ENCODE measurements at places on chromosomes 4 and X.

DNA sequence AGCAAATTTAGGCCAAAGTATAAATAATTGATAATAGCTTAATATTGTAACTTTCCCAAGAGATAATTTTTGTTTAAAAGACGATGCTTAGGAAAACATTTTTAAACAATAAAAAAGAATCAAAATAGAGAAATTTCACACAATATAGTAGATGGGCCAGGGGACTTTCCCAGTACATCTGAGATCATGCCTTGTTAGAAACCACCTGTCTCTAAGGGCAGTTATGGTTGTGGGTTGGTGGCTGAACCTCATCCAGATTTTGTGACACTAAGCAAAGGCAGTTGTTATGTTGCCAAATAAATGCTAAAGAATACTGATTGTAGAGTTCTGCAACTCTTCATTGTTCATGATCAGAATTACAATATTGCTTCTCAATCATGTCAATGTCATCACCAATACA is 270.6 kb downstream of the BANK1 start:
- DNase-seq = no peak

DNA sequence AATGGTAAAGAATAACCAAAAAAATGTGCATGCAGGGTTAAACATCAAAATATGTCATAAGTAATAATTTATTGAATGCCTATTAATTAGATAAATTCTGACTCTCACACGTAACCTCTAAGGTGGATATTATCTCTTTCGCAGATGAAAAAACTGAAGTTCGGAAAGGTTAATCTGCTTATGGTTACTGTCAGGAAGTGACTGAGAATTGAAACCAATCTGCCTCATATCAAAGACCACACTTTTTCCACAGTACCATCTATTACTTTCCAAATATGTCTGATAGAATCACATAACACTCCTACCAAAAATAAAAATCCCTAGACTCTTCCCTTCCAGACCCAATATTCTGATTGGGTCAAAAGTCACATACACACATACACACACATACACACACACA is 6.2 kb downstream of the CHIC2 start:
- DNase-seq = no peak

- no peak for DNase-seq
These were observed 67.3 kb downstream of the ADRA2C start for GRCh38 chr4:3833326-3833989.

DNA sequence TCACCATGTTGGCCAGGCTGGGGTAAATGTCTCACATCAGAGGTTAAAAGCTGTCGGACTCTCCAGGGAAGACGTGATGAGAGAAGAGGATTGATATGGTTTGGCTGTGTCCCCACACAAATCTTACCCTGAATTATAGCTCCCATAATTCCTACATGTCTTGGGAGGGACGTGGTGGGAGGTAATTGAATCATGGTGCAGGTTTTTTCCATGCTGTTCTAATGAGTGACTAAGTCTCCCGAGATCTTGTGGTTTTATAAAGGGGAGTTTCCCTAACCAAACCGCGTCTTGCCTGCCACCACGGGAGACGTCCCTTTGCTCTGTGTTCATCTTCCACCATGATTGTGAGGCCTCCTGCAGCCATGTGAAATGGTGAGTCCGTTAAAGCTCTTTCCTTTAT is 64.4 kb downstream of the ASMT start:
- DNase-seq = peak; percentile 13

GRCh38 chrX:10051866-10052480 is 84.8 kb downstream of the CLDN34 start:
- DNase-seq = no peak

GRCh38 chr4:14920759-14921320 is 81.4 kb upstream of the CPEB2 start:
- no peak for DNase-seq

Data from BJ (cell line).